ENCODE measurements at places on chromosomes 2 and 18.
A peak's percentile ranks its signal among the peaks of the same experiment; 100 is the strongest.

DNA sequence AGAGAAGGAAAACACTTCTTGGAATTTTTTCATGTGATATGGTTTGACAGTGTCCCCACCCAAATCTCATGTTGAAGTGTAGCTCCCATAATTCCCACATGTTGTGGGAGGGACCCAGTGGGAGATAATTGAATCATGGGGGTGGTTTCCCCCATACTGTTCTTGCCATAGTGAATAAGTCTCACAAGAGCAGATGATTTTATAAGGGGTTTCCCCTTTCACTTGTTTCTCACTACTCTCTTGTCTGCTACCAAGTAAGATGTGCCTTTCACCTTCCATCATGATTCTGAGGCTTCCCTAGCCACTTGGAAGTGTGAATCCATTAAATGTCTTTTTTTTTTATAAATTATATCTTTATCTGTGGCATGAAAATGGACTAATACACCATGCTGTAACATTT, 250.7 kb downstream of the LPIN1 start:
- DNase-seq: no peak

DNA sequence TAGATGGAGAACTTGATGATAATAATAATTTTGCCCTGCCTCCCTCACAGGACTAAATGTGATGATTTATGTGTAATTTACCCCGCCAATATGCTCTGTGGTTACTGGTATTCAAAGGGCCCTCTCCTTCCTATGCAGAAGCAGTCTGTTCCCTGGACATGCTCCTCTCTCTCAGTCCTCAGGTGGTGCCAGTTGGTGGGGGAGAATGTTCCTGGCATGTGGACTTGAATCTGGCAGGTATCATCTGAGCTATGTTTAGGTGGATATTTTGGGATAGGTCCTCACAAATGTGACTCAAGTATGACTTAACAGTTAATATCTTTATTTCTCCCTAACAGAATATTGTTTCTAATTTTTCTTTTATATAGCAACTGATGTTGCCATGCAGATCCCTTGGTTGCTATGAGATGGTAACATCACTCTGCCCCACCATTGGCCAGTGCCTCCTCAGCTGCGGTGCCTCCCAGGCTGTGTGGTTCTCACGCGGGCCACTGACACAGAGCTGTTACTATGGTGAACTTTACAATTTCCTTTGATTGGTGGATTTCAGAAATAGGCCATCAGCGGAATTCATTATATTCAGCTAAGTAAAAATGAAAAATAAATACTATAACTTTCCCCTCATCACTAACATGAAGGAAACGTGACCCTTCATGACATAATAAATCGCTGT, 106.7 kb upstream of the PELI1 start:
- DNase-seq: no peak

DNA sequence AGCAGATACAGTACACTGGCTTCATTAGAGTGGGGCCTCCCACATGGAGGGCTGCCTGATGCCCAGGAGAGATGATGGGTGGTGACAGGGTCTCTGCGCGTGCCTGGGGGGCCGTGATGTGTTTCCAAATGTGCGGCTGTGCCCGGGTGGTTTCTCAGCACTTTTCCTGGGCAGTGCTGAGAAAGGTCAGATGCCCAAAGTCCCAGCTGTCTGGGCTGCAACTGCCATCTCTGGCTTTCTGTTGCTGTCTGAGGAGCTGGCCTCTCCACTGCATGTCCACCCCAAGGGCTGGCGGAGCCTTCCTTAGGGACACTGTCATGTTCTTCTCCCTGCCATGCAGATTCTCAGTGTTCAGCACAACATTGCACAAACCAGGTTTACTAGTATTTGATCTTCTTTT, 62.7 kb upstream of the NFATC1 start:
- no peak for DNase-seq

- peak; percentile 1 for DNase-seq
These were observed 934 bp downstream of the ZNF804A start for GRCh38 chr2:184599054-184599871.

DNA sequence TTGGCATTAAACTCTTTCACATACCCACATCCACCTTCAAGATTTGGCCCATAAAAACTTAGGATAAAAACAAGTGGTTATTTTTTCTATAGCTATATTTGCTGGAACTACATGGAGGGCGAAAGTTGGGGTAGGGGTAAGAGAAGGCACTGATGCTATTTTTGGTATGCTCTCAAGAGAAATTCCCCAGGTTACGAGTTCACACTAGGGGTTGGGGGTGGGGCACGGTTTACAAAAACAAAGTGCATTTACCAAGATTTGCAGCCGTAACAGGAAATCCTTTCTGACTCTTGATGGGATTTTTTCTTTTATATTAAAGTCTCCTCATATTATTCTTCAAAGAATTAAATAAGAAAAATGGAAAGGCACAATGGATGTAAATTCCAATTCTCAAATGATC, 6.8 kb downstream of the SERPINE2 start:
- DNase-seq: no peak

- DNase-seq: peak; percentile 87
These were observed 72.9 kb downstream of the EN1 start for GRCh38 chr2:118774458-118775133.

DNA sequence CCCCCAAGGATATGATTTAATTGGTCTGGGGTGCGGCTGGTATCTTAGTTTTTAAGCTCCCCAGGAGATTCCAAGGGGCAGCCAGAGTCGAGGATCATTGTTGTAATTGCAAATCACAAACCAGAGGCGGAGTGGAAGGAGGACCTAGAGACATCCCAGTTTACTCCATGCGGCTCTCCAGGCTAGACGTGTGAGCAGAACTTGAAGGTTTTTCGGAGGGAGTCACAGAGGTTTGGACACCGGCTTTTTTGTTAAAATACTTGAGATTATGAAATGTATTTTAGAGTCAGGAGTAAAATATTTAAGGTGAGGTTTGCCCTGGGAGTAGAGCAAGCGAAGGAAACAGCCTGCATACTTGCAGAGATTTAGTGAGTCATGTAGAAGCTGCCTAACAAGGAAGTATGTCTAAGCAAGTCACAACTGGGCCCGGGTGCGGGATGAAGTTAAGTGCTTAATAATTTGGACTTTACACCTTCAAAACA, 39.5 kb downstream of the TGOLN2 start:
- DNase-seq: no peak

GRCh38 chr18:34773961-34774766, 64.1 kb downstream of the DTNA start:
- DNase-seq: peak; percentile 53

GRCh38 chr2:70686577-70687460, 81.2 kb downstream of the ADD2 start:
- peak; percentile 82 for DNase-seq

Measured in muscle of back (tissue), 13 donors.